Stomach (tissue), 19 donors: ENCODE measurements at places on chromosomes 4 and X. TPM values are rescaled to one million over a fixed set of nuclear protein-coding genes. Genes with fewer than 3 reads are reported as not detected.

Gene MAGEC1
- total RNA-seq = not detected

DNA sequence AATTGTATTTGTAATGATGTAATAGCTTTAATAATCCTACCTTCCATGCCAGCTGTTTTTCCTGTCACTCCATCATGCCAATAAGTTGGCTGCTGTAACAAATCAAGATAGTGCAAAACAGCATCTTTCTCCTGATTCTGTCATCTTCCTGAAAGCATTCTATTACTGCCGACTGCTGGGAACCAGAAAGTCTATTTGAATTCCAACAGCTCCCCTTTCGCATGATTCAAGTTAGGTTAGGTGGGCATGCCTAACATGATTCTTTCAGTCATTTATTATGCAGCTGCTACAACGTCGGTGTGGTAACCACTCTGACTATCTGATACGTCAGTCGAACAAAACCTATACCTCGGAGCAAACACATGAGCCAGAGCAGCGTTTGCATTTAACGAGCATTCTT, 127.9 kb upstream of the DMD start:
- H3K4me3 ChIP-seq = peak overlapping the region; percentile 13
- peak; percentile 21 for DNase-seq
- H3K36me3 ChIP-seq = no peaks in the 10 kb centered on the region
- H3K4me1 ChIP-seq = no peaks in the 10 kb centered on the region
- no peak overlapping the region for H3K27ac ChIP-seq

DNA sequence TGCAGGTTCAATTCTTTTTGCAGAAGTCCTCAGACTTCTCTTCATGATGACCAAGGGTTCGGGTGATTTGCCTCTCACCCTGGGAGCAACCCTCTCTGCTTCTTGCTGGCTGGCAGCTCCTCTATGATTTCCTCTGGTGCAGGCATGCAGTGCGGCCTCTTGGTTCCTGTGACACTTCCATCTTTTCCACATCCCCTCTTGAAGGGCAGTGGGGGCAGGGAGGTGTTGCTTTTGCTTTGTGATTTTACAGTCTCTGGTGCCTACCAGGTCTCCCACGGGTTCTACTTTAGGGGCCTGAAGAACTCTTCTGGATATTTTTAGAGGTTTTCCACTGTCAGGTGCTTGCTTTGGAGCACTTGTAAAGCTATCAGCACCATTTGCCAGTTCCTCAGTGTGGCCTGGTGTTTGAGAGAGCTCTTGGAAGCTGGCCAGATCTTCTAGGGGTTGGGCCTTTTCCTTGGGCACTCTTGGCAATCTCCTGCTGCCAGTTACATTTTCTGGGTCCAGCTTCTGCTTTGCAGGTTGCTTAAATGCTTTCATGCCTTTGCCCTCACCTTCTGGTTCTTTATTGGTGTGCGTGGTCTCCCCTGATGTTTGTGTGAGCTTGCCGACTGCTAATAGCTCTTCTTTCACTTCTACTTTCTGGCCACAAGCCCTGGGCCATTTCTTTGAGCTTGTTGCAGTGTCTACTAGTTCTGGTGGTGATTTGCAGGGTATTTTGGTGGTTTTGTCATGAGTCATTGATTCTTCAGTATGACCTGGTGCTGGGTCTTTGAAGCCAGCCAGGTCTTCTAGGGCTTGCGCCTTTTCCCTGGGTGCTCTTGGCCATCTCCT, 11.5 kb upstream of the CHST7 start:
- no peak overlapping the region for H3K27ac ChIP-seq
- no peak overlapping the region for H3K4me3 ChIP-seq
- no peaks in the 10 kb centered on the region for H3K27me3 ChIP-seq

Gene FRG2
- not detected for total RNA-seq

Gene XG
- total RNA-seq = not detected

DNA sequence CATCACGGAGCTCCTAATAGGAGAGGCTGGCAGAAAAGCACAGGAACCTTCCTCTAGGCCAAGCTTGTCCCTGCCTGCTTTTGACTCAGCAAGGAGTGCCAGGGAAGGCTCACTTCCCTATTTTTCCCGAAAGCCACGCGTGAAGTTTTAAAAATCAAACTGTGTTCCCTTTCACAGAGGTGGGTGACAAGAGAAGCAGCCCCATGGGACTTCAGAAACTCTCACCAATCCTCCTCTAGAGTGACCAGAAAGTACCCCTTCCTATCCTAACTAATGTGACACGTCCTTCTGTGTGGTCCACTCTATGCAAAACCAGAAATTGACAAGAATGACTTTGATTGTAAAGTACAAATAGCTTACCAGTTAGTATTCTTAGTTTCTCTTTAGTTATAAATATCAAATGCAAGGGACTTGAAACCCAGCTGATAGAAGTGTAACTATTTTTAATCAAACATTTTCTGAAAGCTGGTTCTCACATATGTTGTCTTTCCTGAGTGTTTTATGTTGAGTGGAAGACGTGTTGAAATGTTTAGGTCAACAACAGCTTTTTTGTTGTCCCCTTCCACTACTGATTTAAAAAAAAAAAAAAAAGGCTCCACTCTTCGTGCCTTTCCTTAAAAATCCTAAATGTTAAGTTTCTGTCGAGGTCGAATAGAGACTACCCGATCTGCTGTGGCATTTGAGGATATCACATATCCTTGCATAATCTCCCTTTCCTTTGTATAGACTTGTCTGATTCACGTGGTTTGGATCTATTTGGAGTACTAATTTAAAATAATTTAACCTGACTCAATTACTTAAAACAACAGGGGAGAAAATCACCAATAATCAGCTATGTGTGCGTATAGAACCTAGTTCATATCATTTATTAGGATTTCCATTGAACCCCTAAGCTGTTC, 42.1 kb downstream of the NFKB1 start:
- no peaks in the 10 kb centered on the region for H3K27me3 ChIP-seq
- H3K4me1 ChIP-seq = peaks cover 9% of the 10 kb centered on the region
- DNase-seq = no peak
- no peaks in the 10 kb centered on the region for H3K36me3 ChIP-seq
- H3K27ac ChIP-seq = no peak overlapping the region

Gene NUDT10
- 6.1 TPM for total RNA-seq

DNA sequence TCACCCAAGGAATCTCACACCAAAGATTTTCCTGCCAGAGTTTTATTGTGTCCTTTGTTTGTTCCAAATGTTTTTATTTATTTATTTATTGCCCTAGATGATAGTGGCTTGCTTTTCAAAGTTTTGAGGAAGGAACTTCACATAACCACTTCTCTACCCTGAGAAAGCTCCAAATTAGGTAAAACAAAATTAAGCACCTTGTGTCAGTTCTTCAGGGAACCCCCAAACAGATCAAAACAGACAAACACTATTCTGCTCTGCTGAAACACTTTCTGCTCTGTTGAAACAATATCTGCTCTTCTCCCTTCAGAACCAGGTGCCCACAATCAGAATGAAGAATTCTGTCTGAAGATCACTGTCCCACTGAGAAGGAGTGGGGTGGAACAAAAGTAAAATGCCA, 16.5 kb upstream of the CYBB start:
- no peak for DNase-seq
- H3K27ac ChIP-seq = no peak overlapping the region
- H3K4me3 ChIP-seq = no peak overlapping the region
- no peaks in the 10 kb centered on the region for H3K4me1 ChIP-seq
- no peaks in the 10 kb centered on the region for H3K36me3 ChIP-seq
- no peaks in the 10 kb centered on the region for H3K27me3 ChIP-seq

DNA sequence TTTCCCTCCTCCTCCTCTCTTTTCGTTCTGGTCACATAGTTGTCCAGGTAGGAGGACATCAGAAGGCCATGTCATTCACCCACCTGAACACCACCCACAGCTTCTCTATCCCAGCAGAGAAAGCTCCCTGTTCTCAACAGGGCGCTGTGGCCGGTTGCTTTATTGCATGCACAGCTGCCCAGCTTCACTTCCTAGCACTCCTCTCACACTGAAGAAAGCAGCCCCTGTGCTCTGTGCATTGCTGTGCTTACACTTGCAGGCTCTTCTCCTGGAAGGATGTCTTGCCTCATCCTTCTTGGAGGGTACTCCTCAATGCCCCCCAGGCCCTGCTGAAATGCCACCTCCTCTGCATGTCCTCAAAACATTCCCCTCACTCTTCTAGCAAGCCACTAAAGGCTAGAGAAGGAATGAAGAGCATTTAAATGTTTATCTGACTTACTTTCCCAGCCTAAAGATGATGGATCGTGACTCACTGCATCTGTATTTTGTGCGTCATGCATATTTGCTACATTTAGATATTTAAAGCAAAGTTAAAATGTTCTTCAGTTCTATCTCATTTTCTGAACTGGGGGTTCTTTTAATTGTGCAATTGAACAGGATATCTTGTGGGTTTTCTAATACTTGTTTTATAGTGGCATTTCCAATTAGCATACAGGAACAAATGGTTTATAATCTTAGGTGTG, 186.4 kb upstream of the PUDP start:
- H3K4me3 ChIP-seq = no peak overlapping the region
- no peaks in the 10 kb centered on the region for H3K36me3 ChIP-seq
- no peak overlapping the region for H3K27ac ChIP-seq
- H3K27me3 ChIP-seq = no peaks in the 10 kb centered on the region
- no peak for DNase-seq
- H3K4me1 ChIP-seq = no peaks in the 10 kb centered on the region

- no peak overlapping the region for H3K4me3 ChIP-seq
- no peaks in the 10 kb centered on the region for H3K27me3 ChIP-seq
- no peaks in the 10 kb centered on the region for H3K36me3 ChIP-seq
- DNase-seq = no peak
- no peaks in the 10 kb centered on the region for H3K4me1 ChIP-seq
Measured at GRCh38 chr4:155140889-155141288, 67.5 kb upstream of the NPY2R start.

Gene ODAM
- total RNA-seq = not detected

Gene EDA
- total RNA-seq = 3.1 TPM

- H3K4me1 ChIP-seq = no peaks in the 10 kb centered on the region
- no peaks in the 10 kb centered on the region for H3K27me3 ChIP-seq
- DNase-seq = no peak
- no peak overlapping the region for H3K27ac ChIP-seq
- H3K4me3 ChIP-seq = no peak overlapping the region
Measured at GRCh38 chr4:126144543-126145237, 829.9 kb downstream of the FAT4 start.

DNA sequence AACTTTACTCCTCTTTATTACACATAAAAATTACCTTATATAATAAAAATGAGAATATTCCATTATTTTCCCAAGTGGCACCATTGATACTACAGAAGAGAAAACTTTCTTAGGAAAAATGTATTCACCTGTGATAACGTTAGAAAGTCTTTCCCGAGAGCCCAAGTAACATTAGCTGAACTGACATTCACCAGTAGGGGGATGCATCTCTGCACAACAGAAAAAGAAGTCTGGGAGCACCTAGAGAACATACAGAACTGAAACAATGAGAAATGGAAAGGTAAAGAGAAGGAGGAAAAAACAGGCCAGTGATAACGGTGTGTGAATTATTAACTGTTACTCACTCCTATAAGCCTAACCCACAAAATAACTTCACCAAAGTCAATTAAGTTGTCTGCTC, 423.3 kb downstream of the CENPC start:
- no peak overlapping the region for H3K27ac ChIP-seq
- peak; percentile 46 for DNase-seq
- no peaks in the 10 kb centered on the region for H3K36me3 ChIP-seq
